ENCODE measurements at places on chromosomes 3 and 15. TPM values are rescaled to one million over a fixed set of nuclear protein-coding genes. Genes with fewer than 3 reads are reported as not detected.

DNA sequence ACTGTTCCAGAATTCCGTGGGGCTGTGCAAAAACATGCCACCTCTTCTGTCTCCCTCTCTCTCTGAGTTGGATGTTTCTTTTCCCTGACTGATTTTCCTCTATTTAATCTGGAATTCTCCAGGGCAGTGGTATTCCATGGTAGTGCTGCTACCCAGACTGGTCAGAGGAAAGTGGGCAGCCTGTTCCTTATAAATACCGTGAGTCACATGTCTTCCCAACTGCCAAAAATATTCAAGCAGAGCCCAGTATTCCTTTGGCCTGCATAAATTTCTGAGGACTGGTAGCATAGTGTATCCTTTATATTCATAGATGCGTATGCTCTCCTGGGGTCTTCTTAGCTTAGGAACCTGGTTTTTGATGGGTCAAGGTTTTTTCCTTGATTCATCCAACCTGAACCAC lies 40.9 kb downstream of the CEMIP start:
- no peaks in the 10 kb centered on the region for H3K27me3 ChIP-seq
- H3K36me3 ChIP-seq = no peaks in the 10 kb centered on the region
- DNase-seq = no peak
- H3K4me1 ChIP-seq = no peaks in the 10 kb centered on the region
- no peak overlapping the region for H3K27ac ChIP-seq
- no peak overlapping the region for H3K4me3 ChIP-seq

DNA sequence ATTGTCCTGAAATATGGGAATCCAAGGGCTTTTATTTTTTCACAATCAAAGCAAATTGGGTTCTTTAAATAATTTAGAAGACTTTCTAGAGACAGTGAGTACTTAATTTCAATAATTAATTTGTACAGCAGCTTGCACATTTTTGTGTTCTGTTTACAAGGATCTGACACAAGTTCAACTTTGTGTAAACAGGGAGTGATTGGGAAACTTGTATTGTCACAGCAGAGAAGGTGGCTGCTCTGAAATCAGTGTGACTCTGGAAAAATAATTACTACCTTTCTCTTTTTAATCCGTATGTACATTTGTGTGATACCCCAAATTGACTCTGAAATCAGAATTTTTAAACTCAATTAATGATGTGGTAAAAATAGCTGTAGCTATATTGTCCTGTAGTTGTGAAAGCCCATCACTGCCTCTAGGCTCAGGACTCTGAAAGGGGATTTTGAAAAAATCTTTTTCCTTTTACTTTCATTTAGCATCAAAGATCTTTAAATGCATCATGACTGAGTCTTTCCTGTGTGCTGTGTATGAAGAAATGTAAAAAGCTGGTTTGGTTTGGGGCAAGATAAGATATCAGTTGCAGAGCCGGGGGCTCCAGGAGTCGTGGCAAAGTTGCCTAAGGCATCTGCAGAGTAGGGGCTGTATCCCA lies 45.1 kb downstream of the MFSD1 start:
- no peaks in the 10 kb centered on the region for H3K36me3 ChIP-seq
- H3K27me3 ChIP-seq = no peaks in the 10 kb centered on the region
- DNase-seq = no peak
- H3K4me3 ChIP-seq = no peak overlapping the region

DNA sequence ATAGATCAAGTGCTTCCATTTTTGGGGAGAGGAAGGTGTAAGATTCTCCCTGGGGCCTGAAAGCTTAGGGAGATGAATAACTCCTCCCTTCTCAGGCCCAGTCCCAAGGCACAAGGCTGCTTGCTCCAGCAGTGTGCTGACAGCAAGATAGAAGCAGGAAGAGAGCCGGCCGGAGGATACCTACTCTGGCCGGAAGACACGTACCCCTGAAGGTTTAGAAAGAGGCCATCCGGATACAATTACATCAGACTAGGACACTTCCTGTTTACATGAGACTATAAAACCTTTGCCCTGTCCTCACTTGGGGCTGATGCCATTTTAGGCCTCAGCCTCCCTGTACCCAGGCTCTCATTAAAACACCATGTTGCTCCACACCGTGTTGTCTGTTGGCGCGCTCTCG lies 329.9 kb downstream of the SV2B start:
- H3K36me3 ChIP-seq = no peaks in the 10 kb centered on the region
- H3K4me1 ChIP-seq = peaks cover 19% of the 10 kb centered on the region
- no peak for DNase-seq
- H3K27ac ChIP-seq = no peak overlapping the region
- no peak overlapping the region for H3K4me3 ChIP-seq

DNA sequence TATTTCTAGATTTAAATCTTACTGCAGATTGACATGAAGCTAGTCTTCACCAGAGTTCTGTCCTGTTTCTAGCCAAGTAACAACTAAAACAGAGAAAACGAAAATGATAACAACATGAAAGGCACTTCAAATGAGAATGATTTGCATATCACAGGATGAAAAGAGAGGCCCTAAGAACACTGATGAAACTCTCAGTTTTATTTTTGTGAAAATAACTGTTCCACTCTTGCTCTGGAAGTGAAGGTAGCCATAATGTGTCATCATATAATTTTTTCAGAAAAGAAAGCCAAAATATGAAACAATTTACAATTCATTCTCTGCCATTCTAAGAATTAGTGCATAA lies 274.4 kb downstream of the ADAMTSL3 start:
- no peak for DNase-seq
- no peak overlapping the region for H3K27ac ChIP-seq

GRCh38 chr15:59941612-59942011 lies 62.5 kb upstream of the FOXB1 start:
- H3K27me3 ChIP-seq = no peaks in the 10 kb centered on the region
- no peak overlapping the region for H3K27ac ChIP-seq
- no peaks in the 10 kb centered on the region for H3K36me3 ChIP-seq

- no peaks in the 10 kb centered on the region for H3K36me3 ChIP-seq
- DNase-seq = no peak
- no peaks in the 10 kb centered on the region for H3K4me1 ChIP-seq
- H3K27me3 ChIP-seq = no peaks in the 10 kb centered on the region
Measured at GRCh38 chr15:58340176-58340575, 91.6 kb upstream of the LIPC start.

GRCh38 chr3:159987291-159987711 lies 1.3 kb upstream of the IL12A start:
- no peak for DNase-seq
- peaks cover 10% of the 10 kb centered on the region for H3K4me1 ChIP-seq
- H3K4me3 ChIP-seq = no peak overlapping the region
- no peaks in the 10 kb centered on the region for H3K27me3 ChIP-seq
- H3K27ac ChIP-seq = no peak overlapping the region

- H3K36me3 ChIP-seq = no peaks in the 10 kb centered on the region
- no peaks in the 10 kb centered on the region for H3K4me1 ChIP-seq
- no peaks in the 10 kb centered on the region for H3K27me3 ChIP-seq
- DNase-seq = no peak
- H3K27ac ChIP-seq = no peak overlapping the region
- H3K4me3 ChIP-seq = no peak overlapping the region
Measured at GRCh38 chr3:26350853-26351252, 271.7 kb upstream of the LRRC3B start.

DNA sequence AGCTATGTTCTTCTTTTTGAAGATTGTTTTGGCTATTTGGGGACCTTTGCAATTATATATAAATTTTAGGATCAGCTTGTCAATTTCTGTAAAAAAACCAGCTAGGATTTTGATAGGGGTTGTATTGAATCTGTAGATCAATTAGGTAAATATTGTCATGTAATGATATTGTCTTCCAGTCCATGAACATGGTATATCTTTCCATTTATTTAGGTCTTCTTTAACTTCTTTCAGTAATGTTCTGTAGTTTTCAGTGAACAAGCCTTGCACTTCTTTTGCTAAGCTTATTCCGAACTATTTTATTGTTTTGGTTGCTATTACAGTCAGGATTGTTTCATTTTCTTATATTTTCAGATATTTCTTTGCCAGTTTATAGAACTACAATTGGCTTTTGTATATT lies 175.8 kb upstream of the RARB start:
- no peaks in the 10 kb centered on the region for H3K36me3 ChIP-seq
- no peak overlapping the region for H3K27ac ChIP-seq
- DNase-seq = no peak
- no peaks in the 10 kb centered on the region for H3K4me1 ChIP-seq

GRCh38 chr3:150790629-150791028 lies 27.7 kb upstream of the SIAH2 start:
- no peaks in the 10 kb centered on the region for H3K36me3 ChIP-seq
- no peak overlapping the region for H3K27ac ChIP-seq
- no peak overlapping the region for H3K4me3 ChIP-seq
- H3K27me3 ChIP-seq = no peaks in the 10 kb centered on the region
- H3K4me1 ChIP-seq = no peaks in the 10 kb centered on the region
- no peak for DNase-seq

DNA sequence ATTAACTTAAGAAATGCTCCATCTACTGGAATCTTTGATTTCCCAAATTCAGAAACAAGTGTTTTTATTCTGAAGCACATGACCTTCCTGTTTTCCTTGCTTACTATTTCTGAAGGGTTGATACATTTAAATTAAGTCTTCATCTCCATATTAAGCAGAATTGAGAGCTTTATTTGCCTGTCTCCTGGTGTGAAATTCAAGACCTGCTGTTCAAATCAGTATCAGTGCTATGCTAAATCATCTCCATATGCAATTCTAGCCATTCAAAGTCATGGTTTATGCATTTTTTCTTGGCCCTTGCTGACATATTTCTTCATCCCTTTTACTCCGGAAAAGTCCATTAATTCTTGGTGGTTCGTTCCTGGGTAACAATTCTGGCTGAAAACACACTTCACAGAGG lies 195.4 kb downstream of the ATP8B4 start:
- H3K4me1 ChIP-seq = no peaks in the 10 kb centered on the region
- H3K27ac ChIP-seq = no peak overlapping the region
- H3K36me3 ChIP-seq = no peaks in the 10 kb centered on the region

- DNase-seq = no peak
- H3K4me3 ChIP-seq = no peak overlapping the region
- H3K4me1 ChIP-seq = no peaks in the 10 kb centered on the region
Measured at GRCh38 chr3:102189956-102190723, 244.7 kb upstream of the ZPLD1 start.

DNA sequence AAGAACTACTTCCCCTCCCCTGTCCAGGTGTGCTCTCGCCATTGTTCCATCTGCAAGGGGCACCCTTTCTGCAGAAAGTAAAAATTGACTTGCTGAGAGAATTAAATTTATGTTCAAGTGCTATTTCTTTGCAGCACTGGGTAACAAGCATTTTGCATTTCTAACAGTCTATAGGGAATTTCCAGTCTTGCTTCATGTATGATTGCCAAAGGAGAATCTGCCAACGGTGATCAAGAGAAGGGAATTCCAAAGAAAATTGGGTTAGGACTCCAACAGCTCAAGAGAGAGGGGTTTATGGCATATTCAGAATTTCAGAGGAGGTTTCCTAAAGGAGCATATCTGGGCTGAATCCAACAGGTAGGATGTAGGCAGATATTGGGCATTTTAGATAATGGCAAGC lies 136.7 kb upstream of the WNT5A start:
- no peak overlapping the region for H3K27ac ChIP-seq
- no peaks in the 10 kb centered on the region for H3K27me3 ChIP-seq
- no peaks in the 10 kb centered on the region for H3K4me1 ChIP-seq
- no peak for DNase-seq
- H3K4me3 ChIP-seq = no peak overlapping the region

- H3K36me3 ChIP-seq = no peaks in the 10 kb centered on the region
- H3K27ac ChIP-seq = no peak overlapping the region
- peaks cover 90% of the 10 kb centered on the region for H3K4me1 ChIP-seq
- H3K27me3 ChIP-seq = no peaks in the 10 kb centered on the region
- no peak overlapping the region for H3K4me3 ChIP-seq
Measured at GRCh38 chr3:12963922-12964701, 109.1 kb downstream of the IQSEC1 start.

- no peaks in the 10 kb centered on the region for H3K27me3 ChIP-seq
- no peaks in the 10 kb centered on the region for H3K4me1 ChIP-seq
- no peak overlapping the region for H3K27ac ChIP-seq
- DNase-seq = no peak
- no peak overlapping the region for H3K4me3 ChIP-seq
Measured at GRCh38 chr15:59292442-59293151, 80.1 kb downstream of the MYO1E start.

DNA sequence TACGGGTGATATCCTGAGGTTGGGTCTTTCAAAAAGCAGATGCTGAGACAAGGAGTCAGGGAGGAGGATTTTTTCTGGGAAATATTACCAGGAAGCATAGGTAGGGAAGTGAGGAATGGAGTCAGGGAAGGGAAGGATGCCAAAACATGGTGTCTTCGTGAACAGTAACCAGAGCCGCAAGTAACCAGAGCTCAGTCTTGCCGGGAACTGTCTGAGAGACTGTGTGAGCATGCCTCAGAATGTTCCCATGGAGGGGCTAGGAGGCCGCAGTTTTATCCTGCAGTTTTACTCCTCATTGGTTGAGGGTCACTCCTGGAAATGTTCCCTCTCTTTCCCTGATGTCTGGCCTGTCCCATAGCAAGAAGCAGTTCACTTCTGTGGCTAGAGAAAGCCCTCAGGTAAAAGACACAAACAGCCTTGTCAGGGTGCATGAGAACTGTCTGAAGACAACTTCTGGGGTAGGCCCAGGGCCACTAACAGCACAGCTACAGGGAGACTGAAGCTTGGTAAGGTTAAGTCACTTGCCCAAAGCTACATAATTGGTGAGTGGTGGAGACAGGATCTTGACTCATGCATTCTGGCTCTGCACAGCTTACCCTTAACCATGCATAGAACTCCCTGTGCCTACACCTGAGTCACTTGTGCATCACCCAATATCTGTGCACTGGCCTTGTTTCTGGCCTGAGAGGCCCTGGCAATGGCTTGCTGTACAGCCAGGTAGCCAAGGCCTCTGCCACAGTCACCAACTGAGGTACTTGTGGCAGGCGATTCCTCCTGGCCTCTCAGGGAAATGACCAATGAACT lies 76.3 kb upstream of the FRMD4B start:
- H3K4me1 ChIP-seq = no peaks in the 10 kb centered on the region
- DNase-seq = no peak
- no peak overlapping the region for H3K27ac ChIP-seq

DNA sequence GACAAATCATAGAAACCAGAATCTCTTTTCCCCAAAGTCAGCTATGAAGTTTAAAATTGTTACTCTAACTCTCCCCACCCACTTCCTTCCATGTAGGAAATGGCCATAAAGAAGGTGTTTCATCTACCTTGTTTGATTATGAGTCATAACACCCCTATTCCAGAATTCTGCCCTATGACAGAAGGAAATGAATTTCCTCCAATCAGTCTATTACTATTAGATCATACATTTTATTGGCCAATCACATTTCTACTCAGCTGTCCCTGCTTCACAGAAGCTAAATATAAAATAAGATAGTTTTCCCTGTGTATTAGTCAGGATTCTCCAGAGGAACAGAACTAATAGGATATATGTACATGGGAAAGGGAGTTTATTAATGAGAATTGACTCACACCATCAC lies 102.1 kb downstream of the TGFBR2 start:
- no peak for DNase-seq
- no peak overlapping the region for H3K27ac ChIP-seq
- H3K36me3 ChIP-seq = no peaks in the 10 kb centered on the region
- H3K4me3 ChIP-seq = no peak overlapping the region
- peaks cover 12% of the 10 kb centered on the region for H3K4me1 ChIP-seq
- no peaks in the 10 kb centered on the region for H3K27me3 ChIP-seq

GRCh38 chr15:65066001-65066634 lies 1.7 kb downstream of the RASL12 start:
- H3K4me3 ChIP-seq = no peak overlapping the region
- H3K27ac ChIP-seq = no peak overlapping the region
- DNase-seq = no peak

GRCh38 chr15:64651601-64652191 lies 123.7 kb downstream of the RBPMS2 start:
- peaks cover 41% of the 10 kb centered on the region for H3K4me1 ChIP-seq
- no peaks in the 10 kb centered on the region for H3K36me3 ChIP-seq
- no peak overlapping the region for H3K4me3 ChIP-seq

SEMA3G gene
- total RNA-seq = 0.13 TPM

CHRD gene
- total RNA-seq = not detected

SLC6A1 gene
- total RNA-seq = not detected

SEMA7A gene
- total RNA-seq = 72.5 TPM

PARP9 gene
- total RNA-seq = 13.2 TPM

DUOX1 gene
- not detected for total RNA-seq

Measured in CD8-positive, alpha-beta memory T cell (primary cell).